Fibroblast of skin of abdomen (primary cell): ENCODE measurements at places on chromosomes 3 and 15.

DNA sequence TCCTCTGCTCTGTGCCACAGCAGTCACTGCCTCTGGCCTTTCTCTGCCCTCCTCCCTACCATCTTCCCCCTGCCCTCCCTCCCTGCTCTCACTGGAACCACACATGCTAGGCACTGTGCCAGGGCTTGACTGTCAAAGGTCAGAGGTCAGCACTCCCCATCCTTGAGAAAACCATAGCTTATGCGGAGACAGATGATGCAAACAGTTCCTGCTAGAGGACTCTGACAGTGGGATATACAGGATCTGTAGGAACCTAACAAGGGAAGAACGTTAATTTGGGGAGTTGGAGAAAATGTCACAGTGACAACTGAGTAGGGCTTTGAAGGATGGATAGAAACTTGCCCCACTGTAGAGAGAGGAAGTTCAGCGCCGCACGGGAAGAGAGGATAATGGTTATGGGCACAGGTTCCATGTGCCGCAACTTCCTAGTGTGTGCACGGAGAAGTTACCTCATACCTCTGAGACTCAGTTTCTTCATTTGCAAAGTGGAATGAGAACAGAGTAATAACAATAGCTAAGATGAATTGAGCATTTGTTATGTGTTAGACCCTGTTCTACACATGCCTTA is 29.3 kb upstream of the XYLB start:
- DNase-seq: no peak

DNA sequence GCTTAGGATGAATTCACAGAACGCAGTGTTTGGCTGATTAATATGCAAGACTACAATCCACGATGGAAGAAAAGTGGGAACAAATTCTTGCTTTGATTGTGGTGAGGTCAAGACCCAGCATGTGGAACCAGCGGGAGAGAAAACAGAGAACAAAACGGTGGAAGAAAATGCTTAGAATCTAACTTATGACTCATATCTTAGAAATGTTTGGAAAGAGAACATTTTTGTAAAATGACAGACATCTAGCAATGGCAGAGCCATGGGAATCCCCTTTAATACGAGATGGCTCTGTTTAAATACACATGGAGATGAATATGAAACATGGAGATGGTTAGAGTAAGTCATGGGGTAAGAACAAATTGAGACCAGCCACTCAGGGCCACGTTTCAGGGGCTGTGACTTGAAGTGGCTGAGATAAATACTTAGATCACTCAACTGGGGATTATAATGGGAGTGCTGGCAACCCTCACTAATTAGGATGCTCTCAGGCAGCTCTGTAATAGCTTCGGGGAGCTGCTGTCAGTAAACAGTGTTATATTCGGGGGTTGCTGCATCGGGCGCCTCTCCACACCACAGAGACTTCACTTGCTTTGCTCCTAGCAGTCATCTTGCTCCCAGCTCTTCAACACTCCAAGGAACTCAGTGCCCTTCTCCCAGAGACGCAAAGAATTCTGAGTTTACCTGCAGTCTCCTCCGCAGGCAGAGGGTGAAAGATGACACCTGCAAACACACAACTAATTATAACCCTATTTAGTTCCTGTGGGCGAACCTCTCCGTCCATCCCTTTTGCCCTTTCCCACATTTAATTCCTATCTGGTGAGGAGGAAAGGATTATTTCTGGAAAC is 68.0 kb upstream of the ONECUT1 start:
- no peak for DNase-seq

- DNase-seq: peak; percentile 58
Observed at GRCh38 chr15:34795267-34796081, at the start of gene ACTC1. ACTC1 (minus strand) TSS chr15:34795549; CDS start chr15:34794808, 741 bp downstream.

DNA sequence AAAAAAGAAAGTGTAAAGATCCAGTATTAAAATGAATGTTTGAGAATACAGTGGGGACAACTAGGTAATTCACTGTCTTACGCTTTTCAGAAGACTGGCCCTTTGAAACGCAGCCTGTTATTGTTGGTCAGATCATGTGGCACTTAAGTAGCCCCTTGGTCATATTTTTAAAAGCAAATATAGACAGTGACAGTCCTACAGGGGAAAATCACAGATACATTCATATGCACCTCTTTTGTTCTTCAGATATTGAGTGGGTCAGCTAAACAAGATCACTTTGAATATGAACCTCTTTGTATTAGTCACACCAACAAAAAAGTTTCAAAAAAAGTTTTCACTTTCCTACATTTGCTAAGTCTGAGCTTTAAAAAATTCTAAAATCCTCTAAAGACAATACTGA is 36.0 kb downstream of the TIGIT start:
- DNase-seq: no peak

GRCh38 chr3:124088801-124089200 is 96.9 kb upstream of the ROPN1 start:
- DNase-seq: no peak

GRCh38 chr15:62821384-62822131 is 221.0 kb upstream of the TPM1 start:
- no peak for DNase-seq

- DNase-seq: peak; percentile 48
Observed at GRCh38 chr15:85030301-85030929, 48.8 kb downstream of the PDE8A start.

- no peak for DNase-seq
Observed at GRCh38 chr3:56688191-56688590, 5.1 kb upstream of the TASOR start.

GRCh38 chr15:58605931-58606530 is 143.5 kb downstream of the ADAM10 start:
- DNase-seq: no peak

- DNase-seq: no peak
Observed at GRCh38 chr15:64930019-64930652, 18.4 kb downstream of the ANKDD1A start.

GRCh38 chr3:94221829-94222228 is 159.0 kb downstream of the NSUN3 start:
- no peak for DNase-seq

DNA sequence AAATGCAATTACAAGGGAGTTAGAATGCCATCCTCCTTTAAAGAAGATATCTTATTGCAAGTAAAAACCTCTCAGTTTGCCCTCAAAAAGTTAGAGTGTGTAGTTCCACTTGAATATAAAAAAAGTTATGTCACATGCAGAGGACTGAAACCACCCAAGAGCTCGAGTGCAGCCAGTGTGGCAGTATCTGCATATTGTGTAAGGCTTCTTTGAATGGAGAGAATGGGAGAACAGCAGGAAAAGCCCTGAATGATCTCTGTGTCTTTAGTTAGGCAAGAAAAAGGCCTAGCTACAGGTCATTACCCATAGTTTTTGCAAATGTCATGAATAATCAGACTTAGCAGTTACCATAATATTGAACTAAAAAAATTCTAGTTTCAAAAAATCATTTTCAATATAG is 13.9 kb upstream of the TEX9 start:
- DNase-seq: no peak

GRCh38 chr15:53976844-53977392 is 1.3 kb upstream of the UNC13C start:
- DNase-seq: no peak

- no peak for DNase-seq
Observed at GRCh38 chr3:167852216-167852615, 116.7 kb downstream of the SERPINI1 start.

GRCh38 chr15:62753518-62754221 is 288.9 kb upstream of the TPM1 start:
- DNase-seq: no peak

GRCh38 chr15:87591582-87591981 is 665.0 kb downstream of the NTRK3 start:
- DNase-seq: no peak

DNA sequence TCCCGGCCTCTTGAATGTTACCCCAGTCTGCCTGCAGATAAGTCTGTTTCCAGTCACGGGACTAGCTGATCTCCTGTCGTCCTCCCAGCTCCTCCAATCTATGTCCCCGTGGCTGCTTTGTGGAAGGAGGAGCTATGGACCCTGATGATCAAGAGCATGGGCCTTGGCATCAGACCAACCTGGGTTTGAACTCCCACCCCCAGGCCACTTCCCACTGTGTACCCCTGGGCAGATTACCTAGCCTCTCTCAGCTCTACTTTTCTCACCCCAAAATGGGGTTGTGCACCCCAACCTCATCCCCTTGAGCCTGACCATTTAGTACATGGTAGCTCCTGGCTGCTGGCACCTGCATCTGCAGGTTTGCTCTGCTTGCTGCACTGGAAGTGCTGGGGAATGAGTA is 55.8 kb downstream of the GASK1A start:
- DNase-seq: no peak

DNA sequence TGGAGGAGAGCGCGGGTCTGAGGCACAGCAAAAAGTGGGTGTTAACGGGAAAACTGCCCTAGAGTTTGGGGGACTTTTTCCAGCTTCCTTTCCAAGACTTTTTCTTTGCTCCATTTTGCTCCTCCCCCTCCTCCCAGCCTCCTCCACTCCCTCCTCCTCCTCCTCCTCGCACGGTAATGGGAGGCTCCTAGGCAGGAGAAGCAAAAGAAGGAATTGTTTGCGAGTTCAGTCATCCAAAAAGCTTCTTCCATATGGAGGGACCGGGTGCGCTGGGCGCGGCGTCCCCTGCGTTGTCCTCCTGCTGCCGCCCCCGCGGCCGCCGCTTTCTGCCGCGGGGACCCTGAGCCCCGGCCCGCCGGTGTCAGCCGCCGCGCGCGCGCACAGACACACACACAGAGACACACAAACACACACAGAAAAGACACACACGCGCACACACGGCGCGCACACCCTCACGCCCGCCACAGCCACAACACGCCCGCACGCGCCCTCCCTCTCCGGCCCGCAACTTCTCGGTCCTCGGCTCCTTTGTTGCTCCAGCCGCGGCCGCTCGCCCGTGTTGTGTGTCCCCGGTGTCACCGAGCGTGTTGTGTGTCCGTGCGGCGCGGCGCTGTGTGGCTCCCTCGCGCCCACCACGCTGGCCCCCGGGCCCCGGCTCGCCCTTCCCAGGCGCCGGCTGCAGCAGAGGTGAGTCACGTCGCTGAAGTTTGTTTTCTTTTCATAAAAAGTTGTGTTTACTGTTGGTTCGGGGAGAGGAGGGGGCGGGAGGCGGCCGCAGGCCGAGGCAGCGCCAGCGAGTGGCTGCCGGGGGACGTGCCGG is at the start of gene BOC:
TSS of gene BOC (plus strand) at position 228 of the 820 bp plus-strand sequence. CDS start 38,246 bp downstream, outside the sequence.
- peak; percentile 82 for DNase-seq

DNA sequence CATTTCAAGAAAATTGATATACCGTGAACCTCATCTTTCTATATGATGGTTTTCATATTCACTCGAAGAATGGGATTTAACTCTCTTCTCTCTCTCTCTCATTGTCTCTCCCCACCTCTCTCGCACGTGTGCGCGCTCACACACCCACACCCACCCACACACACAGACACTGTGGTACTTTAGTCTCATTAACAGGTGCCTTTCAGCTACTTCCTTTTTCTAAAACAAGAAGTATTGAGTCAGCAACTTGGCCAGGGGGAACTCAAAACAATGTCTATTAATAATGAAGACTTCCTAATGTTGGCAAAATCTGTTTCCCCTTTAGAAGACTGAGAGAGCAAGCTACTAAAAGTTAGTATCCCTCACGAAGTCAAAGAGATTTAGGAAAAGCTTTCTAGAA is 150.7 kb downstream of the TMCO5A start:
- DNase-seq: no peak

GRCh38 chr3:27718459-27718858 is 3.7 kb downstream of the EOMES start:
- DNase-seq: no peak

DNA sequence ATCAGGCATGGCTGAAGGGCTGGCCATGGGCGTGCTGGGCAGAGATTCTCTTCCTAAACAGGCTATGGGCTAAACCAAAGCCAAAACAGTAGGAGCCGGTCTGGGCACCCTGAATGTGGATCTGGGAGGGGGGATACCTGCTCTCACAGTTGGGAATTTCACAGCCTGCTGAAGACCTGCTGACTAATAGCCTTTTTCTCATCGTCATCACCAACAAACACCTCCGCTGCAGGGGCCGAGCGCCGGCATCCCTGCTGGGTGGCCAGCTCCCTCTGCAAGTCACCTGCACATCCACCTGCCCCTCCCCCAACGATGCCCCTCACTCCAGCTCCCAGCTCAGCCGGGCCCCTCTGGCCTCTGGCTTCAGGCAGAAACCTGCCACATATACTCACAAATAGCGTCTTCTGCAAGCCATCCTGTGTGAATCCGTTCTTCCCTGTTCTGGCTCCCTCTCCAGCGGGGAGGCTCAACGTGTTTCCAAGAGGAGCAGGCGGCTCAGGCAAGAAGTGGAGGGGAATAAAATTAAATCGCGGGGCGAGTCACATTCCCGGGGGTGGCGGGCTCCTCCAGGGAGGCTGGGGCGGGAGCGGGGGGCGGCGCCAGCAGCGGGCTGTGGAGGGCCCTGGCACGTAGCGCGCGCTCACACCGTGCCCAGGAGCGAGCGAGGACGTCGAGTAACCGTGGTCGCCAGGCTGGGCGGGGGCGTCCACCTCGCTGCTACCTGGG is 466 bp downstream of the IQSEC1 start:
- DNase-seq: no peak

- no peak for DNase-seq
Observed at GRCh38 chr15:95292785-95293450, 1037.6 kb upstream of the NR2F2 start.

- no peak for DNase-seq
Observed at GRCh38 chr3:29475305-29475840, 194.5 kb downstream of the RBMS3 start.

DNA sequence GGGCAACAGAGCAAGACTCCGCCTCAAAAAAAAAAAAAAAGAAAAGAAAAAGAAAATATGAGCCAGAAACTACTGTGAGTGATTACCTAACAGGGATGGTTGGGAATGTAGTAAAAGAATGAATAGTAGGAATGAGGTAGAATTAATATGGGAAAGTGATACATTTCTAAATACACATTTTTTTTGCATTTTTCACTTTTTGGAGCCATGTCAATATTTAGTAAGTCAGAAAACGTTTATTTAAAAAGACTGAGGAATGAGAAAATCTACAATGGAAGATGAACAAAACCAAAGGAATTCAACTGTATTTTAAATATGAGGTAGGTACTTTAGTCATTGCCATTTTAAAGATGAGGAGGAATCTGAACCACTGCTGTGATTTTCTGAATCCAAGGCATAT is 817.2 kb upstream of the CADM2 start:
- peak; percentile 3 for DNase-seq

- no peak for DNase-seq
Observed at GRCh38 chr3:8967553-8967952, 4.3 kb upstream of the RAD18 start.
